ENCODE measurements at places on chromosomes 6 and 20. TPM values are rescaled to one million over a fixed set of nuclear protein-coding genes. Genes with fewer than 3 reads are reported as not detected.

GRCh38 chr6:110188791-110189190 lies 8.6 kb downstream of the CDC40 start:
- DNase-seq: no peak

ABHD16B gene
- total RNA-seq: not detected

MOG gene
- total RNA-seq: not detected

FAM162B gene
- not detected for total RNA-seq

GRCh38 chr6:116992546-116992945 lies 115.5 kb downstream of the RFX6 start:
- DNase-seq: no peak

DNA sequence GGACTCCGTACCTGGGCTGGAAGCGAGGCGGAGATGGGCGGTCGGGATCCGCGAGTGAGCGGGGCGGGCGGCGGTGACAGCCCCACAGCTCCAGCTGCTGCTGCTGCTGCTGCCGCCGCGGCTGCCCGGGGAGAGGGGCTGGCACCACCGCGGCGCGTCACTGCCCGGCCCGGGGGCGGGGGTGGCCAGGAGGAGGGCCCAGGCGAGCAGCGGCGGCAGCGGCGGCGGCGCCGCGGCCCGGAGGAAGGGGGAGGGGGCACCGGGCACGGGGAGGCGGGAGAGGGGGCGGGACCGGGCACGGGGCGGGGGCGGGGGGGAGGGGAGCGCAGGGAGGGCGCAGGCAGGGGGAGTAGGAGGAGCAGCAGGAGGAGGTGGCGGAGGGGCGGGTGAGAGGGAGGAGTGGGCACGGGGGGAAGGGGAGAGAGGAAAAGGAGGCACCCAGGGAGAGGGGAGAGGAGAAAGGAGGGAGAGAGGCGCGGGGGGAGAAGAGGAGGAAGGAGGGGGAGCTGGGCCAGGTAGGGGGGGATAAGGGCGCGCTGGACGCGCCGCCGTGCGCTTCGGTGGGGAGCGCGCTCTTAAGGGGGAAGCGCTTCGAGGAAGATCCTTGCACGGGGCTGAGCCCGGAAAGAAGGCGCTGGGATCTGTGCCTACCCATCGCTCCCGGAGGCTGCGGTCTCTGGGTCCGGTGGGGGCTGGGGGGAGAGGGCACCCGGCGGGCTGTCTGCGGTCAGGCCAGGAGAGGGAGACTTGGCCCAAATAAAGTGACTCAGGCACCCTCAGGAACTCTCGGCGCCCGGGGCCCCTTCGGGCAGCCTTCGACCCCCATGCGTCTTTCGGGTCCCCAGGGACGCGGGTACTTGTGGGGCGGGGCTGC lies 101.5 kb downstream of the NOL4L start:
- peak; percentile 62 for DNase-seq

GRCh38 chr6:151409260-151409659 lies 17.9 kb upstream of the ZBTB2 start:
- DNase-seq: no peak

DNA sequence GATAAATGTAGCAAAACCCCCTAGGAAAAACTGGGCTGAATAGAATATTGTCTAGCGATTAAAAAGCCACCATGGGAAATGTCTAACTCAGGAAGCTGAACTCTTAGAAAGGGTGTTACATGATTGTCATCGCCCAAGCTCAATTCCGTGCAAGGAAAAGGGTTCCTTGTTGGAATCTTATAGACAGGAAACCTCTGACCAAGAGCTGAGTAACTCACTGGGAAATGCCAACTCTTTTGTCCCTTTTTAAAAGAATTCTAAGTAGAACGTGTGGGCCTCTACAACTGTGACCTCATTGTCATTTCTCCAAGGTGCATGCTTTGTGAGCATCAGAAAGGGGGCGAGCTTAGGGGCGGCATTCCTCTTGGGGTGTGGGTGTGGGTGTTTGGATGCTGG lies 88.1 kb downstream of the SYNJ2 start:
- no peak for DNase-seq

DNA sequence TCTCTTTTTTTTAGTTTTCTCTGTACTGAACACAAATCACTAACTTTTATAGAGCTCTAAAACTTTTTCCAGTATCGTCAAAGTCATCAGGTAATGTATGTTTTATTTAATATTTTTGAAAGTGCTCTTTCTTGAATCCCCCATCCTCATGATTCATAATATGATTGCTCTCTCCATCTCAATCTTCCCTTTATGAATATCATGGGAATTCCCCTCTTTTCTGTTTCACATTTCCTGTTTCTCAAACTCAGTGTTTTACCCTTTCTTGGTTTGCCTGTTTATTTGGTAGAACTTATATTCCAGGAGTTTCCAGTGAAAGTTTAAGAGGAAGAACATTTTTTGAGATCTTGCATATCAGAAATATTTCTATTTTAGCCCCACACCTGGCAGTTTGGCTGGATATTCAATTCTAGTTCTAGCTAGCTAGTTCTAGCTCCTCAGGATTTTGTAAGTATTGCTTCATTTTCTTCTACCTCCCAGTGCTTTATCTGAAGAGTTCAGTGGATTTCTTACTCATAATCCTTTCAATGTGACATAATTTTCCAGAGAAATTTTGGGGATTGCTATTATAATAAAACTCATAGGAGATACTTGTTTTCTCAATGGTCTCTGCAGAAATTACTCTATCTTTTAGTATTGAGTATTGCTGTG lies 6.1 kb upstream of the C6orf58 start:
- no peak for DNase-seq

DNA sequence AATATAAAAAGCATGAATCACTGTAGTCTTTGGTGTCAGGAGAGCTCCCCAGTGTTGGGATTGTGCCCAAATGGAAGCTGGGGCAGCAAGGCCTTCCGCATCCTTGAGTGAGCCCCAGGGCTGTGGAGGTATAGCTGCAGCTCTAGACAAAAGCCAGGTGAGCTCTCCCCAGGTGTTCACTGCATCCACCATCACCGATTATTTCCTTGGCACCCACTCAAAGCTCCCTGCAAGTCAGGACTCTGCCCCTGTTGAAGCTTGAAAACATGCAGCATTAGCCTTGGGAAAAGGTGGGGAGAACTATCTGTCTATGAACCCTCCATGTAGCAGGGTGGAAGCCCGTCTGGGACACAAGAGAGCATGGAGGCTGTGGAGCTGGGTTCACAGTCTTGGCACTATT lies 228.8 kb downstream of the BMP7 start:
- no peak for DNase-seq

GRCh38 chr6:111898452-111898851 lies 25.2 kb upstream of the FYN start:
- no peak for DNase-seq

EEF1A1 gene
- total RNA-seq: 10,549 TPM

GRCh38 chr20:4814696-4815252 lies 93.1 kb downstream of the PRND start:
- peak; percentile 91 for DNase-seq

SLC12A5 gene
- total RNA-seq: not detected

DNA sequence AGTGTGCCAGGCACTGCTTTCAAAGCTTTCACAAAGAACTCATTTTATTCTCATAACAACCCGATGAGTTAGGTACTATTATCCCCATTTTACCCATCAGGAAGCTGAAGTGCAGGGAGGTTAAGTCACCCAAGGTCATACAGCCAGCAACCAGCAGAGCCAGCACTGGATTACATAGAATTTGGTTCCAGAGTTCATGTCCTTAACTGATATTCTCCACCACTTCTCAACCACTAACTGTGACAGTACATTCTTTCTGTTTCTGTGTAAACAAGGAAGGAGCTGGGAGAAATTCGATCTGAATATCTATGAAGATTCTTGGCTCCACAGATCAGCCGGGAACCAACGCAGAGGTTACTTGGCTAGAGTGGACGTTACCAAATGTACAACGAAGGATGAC lies 98.0 kb downstream of the KIF16B start:
- no peak for DNase-seq

DNA sequence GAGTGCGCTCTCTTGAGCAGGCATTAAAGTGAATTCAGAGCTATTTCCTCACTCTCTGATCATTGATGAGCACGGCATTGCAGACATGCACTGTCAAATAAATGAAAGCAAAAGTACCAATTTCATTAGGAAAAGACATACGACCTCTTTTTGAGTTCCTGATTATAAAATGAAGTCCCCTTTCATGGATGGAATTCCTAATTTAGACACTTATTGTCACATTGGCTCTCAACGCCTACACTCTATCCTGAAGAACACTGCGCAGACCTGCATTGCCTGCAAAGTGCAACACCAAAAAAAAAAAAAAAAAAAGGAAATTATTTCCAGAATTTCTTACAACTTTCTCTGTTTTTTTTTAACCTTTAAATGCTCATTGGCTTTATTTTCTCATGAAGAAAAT lies 1.6 kb downstream of the ADGRB3 start:
- no peak for DNase-seq

DNA sequence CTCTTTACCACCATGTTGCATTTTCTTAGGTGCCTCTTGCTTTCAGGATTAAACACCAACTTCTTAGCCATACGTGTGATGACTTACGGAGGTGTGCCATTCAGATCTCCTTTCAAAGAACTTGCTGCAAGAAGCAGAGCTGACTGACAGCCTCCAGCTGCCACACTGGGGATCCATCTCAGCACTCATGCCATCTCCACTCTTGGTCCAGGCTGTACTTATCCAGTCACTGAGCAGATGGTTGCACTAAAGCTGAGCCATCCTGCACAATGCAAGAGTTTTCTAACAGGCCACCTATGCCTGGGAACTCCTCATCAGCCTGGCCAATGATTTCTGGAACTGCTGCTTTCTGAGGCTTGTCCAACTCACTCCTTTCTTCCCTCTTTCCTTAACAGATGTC lies 31.4 kb upstream of the KIF6 start:
- no peak for DNase-seq

BTN1A1 gene
- not detected for total RNA-seq

DNA sequence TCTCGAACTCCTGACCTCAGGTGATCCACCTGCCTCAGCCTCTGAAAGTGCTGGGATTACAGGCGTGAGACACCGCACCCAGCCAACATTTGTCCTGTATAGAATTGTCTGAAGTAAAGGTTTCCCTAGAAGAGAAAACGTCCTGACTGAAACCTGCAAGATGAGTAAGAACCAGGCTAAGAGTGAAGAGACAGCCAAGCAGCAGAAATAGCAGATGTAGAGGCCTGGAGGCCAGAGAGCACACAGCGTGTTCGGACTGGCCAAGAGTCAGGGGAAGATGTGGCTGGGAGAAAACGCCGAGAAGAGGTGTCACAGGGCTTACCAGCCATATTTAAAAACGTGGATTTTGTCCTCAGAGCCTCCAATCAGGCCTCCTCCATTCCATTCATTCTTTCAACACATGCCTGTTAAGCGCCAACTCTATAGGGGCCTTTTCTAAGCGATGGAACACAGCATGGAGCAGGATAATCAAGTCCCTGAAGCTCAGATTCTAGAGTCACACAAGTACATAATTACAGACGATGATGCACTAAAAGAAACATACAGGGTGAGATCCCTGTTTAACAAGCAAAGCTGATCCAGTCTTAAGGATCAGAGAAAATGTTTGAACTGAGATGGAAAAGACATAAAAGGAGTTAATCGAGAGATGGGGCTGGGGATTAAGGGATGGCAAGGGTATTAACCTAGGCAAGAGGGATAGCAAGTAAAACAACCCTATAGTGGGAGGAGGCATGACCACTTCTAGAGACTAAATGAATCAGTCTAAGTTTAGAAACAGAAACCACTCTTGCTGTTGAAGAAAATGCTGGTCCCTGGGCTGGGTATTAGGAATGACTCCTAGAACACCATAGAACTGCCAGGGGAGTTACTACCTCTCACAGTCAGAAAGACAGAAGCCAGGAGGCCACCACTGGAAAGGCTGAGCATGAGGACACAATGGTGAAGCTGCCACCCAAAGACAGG lies 4.8 kb downstream of the ZCCHC3 start:
- no peak for DNase-seq

DNA sequence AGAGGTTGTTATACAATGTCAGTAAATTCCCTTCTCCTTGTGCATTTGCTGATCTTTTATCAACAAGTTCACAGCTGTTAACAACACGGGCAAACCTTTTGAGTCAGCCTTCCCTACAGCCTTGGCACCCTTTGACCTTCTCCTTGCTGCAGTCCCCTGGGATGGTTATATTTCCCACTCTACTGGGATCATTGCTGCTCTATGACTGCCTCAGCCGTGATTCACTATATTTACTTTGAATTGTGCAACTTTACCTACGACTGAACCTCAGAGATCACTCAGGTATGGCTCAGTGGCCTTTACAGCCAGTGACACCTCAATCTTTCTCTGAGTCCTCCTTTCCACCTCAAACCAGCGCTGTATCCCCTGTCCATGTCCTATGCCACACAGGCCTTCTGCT lies 1293.3 kb downstream of the EPHA7 start:
- no peak for DNase-seq

PARD6B gene
- total RNA-seq: 2.6 TPM

DNA sequence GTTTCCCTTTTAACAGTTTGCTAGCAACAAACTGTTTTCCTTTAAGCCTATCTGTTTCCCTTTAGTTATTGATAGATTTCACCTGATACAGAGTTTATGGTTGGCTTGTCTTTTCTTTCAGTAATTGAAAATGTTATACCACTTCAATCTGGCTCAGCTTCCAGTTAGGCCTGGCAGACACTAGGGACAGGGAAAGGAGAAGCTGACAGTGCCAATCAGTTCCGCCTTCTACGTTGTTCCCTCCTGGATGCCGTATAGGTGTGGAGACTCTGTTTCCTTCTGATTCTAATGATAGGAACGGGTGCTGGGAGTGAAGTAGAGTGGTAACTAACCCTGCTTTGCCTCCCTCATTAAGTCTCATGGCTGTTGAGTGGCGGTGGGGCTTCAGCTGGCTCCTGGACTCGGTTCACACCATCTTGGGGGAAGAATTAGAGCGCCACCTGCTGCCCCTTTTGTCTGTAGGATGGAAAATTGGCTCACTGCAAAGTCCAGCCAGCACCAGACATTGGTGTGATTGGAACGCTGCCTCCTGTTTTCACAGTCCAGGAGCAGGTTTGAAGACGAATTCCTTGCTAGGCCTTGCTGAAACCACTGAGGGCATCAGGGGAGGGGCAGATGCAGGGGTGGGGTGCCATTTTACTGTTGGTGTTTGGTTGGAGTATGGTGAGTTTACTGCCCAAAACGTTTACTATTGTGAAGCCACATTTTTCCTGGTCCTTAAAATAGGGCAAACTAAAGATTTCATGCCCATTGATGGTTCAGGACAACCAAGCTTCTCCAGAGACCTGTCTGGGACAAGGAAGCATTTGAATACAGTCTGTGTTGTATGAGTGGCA lies 1729.5 kb downstream of the GRIK2 start:
- peak; percentile 88 for DNase-seq

MYL9 gene
- total RNA-seq: not detected

- no peak for DNase-seq
Measured at GRCh38 chr20:33789858-33790182, 21.3 kb upstream of the CHMP4B start.

DNA sequence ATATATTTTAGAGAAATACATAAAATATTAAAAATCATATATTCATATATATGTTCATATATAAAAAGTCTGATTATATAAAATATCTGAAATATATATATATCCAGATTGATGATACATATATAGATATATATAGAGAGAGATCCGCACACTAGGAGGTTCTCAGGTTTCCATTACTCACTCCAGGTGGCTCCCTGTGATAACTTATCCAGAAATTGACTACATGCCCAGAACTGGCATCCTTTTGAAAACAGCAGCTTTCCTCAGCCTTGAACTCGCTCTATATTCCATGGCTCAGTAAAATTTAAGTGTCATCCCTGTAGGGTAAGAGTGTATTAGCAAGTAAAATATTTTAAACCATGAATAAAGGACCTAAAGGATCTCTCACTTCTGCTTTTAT lies 206.8 kb downstream of the TINAG start:
- no peak for DNase-seq

Data from Karpas-422 (cell line).